Coronary artery (tissue), 2 donors: ENCODE measurements at places on chromosomes 7 and 10.

- DNase-seq = no peak
Measured at GRCh38 chr10:44010873-44011602, 362.4 kb upstream of the ZNF32 start.

DNA sequence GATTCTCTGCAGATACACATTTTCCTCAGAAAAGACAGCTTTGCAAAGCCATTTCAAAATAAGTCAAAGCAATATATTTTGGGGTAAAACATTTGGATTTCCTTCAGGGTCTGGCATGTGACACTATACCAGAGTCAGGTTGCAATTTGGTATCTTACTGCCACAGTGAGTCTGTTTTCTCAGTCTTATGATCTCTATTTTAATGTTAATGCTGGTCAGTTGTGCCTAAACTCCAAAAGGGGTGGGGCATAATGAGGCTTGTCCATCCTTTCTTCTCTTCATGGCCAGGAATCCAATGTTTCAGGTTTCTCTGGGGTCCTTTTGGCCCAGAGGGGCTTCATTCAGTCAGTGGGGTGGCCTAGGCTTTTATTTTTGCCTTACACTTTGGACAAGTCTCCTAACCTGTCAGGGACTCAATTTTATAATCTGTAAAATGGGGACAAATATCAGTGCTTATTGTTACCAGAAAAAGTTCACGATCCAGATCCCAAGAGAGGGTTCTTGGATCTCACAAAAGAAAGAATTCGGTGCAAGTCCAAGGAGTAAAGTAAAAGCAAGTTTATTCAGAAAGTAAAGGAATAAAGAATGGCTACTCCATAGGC lies 341.5 kb downstream of the GALNT17 start:
- DNase-seq = no peak

DNA sequence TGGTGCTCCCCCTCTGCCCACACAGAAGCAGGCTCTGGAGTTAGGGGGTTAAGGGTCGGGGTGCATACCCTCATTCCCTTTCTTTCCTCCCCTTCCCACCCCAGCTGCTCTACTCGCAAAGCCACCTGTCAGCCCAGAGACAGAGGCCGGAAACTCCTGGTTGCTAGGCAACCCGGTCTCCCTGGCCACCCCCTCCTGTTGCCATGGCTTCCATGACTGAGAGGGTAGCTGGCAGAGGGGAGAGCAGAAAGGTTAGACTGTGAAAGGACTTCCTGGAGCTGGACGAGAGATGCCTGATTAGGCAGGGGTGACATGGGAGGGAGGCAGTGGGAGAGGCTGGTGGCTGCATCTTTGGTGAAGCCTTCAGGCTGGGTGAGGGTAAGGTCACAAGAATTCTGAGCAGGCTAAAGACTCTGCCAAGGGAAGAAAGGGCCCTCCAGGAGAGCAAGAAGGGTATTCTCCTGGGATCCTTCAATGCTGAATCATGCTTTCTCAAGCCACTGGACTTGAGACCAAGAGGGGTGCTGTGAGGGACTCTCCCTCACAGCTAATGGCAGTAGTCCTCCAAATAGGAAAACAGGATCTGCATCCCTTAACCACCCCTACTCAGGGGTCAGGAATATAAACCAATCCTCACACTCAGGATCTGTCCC lies 5.4 kb downstream of the PSD start:
- DNase-seq = no peak

DNA sequence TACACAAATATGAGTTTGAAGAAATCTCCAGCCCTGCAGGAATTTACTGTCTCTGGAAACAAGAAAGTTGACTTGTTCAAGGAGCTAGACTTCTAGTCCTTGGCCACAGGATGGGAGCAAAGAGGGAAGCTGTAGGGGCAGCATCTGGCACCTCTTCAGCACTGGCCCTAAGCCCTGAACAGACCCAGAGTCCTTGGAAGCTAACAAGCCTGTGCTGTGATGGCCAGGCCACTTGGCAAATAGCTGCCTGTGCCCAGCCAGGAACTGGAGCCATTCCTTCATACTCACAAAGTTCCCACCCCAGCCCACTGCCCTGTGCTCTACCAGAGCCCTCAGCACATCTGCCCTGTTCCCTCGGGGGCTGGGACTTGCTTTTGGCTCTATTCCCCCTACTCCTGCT lies 9.4 kb upstream of the COL13A1 start:
- no peak for DNase-seq

DNA sequence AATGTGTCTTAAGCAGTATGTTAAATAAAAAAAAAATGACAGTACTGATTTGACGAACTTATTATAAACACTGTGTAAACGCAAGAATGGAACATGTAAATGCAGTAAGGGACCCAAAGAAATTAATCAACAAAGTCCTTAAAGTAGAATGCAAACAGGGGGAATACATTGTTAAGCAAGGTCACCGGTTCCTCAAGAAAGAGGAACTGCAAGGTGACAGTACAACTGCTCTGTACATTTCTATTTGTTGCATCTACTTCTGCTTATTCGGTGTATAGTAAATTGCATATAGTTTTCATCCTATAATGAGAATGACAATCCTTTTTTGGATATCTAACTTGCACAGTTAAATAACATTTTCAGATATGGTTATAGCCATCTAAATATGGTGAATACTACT lies 387.0 kb upstream of the SEMA3D start:
- no peak for DNase-seq

DNA sequence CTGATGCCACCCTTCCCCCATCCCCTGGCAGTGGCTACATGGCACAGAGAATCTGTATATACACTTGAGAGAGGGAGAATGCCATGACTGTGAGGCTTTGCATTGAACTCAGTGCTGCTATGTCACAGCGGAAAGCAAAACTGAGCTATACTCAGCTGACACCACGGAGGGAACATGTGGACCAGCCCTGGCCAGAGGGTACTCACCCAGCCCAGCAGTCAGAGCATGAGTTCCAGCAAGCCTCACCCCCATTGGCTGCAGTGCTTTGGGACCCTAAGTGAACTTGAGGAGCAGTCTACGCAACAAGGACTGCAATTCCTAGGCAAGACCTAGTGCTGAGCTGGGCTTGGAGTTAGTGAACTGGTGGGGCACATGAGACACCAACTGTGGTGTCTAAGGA lies 10.3 kb upstream of the AOC1 start:
- peak; percentile 29 for DNase-seq
